ENCODE measurements at places on chromosomes 1 and 21.

GRCh38 chr1:54480525-54480848, 67.5 kb upstream of the ACOT11 start:
- no peak for DNase-seq

GRCh38 chr21:41235201-41235600, 67.2 kb downstream of the BACE2 start:
- DNase-seq: no peak

DNA sequence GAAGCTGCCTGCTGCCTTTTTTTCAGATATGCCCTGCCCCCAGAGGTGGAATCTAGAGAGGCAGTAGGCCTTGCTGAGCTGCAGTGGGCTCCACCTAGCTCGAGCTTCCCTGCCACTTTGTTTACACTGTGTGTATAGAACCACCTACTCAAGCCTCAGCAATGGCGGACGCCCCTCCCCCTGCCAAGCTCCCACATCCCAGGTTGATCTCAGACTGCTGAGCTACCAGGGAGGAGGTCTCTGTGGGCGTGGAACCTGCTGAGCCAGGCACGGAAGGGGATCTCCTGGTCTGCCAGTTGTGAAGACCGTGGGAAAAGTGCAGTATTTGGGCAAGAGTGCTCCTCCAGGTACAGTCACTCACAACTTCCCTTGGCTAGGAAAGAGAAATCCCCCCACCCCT, 65.1 kb downstream of the MSH4 start:
- no peak for DNase-seq

GRCh38 chr1:93908394-93909145, 660 bp downstream of the GCLM start:
- DNase-seq: peak; percentile 3

- no peak for DNase-seq
Measured at GRCh38 chr1:17723684-17724083, 31.4 kb upstream of the ACTL8 start.

GRCh38 chr1:43432907-43433306, 20.8 kb downstream of the HYI start:
- no peak for DNase-seq

DNA sequence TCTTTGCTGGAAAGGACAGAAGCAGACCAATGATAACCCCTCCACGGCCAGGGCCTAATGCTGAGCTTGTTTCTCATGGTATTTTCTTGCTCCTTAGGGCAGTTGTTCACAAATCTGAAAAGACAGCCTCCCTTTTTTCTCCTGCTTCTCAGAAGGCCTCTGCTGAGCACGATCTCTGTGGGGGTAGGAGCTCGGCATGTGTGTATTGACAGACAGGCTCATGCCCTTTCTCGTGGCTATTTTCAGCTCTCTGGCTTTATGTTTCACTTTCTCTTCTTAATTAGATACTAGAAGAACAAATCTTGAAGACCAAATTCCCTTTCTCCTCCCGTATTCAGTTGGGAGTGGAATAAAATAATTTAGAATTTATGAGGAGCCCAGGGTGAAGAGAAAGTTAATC, 768 bp upstream of the RIIAD1 start:
- DNase-seq: no peak

GRCh38 chr1:238895911-238896310, 490.5 kb upstream of the CHRM3 start:
- no peak for DNase-seq

- no peak for DNase-seq
Measured at GRCh38 chr1:53328541-53329499, 950 bp upstream of the LRP8 start.

DNA sequence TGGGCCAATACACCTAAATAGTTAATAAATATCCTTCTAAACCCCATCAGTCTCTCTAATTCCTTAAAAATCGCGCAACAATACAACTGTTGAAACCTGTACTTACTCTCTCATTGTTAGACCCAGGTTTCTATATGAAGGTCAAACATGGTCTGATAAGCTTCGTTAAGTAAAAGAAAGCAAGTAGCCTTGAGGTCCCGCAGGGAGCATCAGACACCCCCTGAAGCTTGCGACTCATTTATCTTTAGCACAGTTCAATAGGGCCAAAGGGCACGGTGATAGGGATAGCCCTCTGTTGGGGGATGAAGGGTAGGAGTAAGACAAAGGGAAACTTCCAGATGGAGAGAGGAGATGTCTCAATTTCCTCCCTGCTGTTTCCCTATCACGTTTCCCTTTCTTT, 27.3 kb upstream of the THEM4 start:
- no peak for DNase-seq

- no peak for DNase-seq
Measured at GRCh38 chr1:31926853-31927660, 11.1 kb downstream of the PTP4A2 start.

- DNase-seq: no peak
Measured at GRCh38 chr1:221149111-221149510, 269.9 kb downstream of the HLX start.

DNA sequence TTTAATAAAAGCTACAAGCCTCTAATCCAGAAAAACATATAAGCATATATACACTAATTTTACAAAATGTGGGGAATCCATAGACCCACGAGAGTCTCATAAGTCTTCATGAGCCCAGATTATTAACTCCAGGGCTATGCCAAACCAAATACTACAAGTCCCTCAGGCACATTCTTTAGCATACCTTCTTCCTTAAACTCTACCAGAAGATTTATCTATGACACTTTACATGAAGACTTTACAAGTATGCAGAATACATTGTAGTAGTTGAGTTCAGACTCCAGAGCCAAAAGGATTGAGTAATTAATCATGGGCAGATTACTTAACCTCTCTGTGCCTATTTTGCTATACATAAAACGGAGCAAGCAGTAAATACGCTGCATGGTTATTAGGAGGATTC, 793.7 kb upstream of the ADGRL2 start:
- no peak for DNase-seq

GRCh38 chr1:12371053-12371452, 141.2 kb downstream of the VPS13D start:
- DNase-seq: no peak

GRCh38 chr21:35390013-35390776, 341.1 kb upstream of the RUNX1 start:
- DNase-seq: no peak

Data from SW 1271 (cell line).